Vein endothelial cell (primary cell): ENCODE measurements at places on chromosomes 11 and 22. TPM values are rescaled to one million over a fixed set of nuclear protein-coding genes. Genes with fewer than 3 reads are reported as not detected.

Gene USH1C
- not detected in 2 replicates for total RNA-seq

Gene SCGB1C1
- total RNA-seq = not detected in 2 replicates

Gene ADM
- total RNA-seq = 130 and 211 TPM in 2 replicates

Gene POLD3
- total RNA-seq = 11.1 and 16.7 TPM in 2 replicates

Gene PLA2G3
- total RNA-seq = 0.19 TPM in 1 of 2 replicates, not detected in the other

Gene IRAG1
- total RNA-seq = 0.33 and 0.48 TPM in 2 replicates

Gene HBE1
- total RNA-seq = not detected in 2 replicates

Gene PARVG
- total RNA-seq = under 0.01 and 0.33 TPM in 2 replicates

Gene SYT13
- not detected in 2 replicates for total RNA-seq
